ENCODE measurements at places on chromosomes 5 and 9.

DNA sequence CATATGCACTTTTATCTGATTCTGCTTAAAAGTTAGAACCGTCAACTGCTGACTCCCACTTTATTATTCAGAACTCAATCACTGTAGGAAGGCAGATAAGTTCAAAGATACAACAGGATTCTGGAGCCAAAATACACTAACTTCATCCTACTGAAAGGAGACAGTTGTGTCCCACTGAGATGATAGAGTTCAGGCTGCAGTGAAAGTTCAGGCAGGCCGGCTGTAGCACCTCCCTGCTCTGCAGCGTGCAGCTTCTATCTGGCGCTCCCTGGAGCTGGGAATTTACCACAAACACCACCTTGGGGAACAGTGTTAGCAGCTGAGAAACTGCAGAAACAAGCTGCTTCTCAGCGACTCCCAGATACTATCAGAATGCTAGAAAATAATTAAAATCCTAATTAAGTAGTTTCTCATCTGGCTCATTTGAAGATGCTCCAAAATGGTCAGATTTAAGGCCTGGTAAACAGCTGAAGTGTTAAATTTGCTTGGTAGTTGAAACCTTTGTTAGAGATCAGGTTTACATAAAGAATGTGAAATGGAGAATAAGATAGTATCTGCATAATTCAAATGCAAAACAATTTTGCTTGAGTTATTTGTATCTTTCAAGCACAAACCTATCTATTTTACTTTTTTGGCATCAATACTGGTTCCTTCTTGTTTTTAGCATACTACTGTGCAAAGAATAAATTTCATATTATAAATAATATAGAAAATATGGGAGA lies 52.3 kb upstream of the CNTLN start:
- no peak for DNase-seq

DNA sequence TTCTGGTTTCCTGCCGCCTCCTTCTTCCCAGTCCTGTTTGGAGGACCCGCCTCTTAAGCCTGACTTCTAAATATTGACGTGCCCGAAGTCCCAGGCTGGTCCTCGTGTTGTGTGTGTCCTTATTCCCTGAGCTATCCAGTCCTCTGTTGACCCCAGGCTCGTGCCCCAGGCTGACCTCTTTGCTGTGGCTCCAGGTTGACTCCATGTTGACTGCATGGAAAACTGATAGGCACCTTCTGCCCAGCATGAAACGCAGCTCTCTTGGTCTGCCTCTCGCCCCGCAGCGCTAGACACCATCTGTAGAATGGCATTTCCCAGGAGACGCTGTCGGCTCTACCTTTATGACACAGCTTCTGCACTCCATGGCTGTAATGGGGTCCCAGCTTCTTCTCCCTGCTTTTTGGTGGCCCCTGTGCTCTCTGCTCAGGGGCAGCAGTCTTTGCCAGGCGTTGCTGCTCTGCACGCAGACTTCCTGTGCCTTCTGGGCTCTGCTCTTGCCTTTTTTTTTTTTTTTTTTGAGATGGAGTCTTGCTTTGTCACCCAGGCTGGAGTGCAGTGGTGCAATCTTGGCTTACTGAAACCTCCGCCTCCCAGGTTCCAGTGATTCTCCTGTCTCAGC lies 28.4 kb downstream of the EHMT1 start:
- no peak for DNase-seq

DNA sequence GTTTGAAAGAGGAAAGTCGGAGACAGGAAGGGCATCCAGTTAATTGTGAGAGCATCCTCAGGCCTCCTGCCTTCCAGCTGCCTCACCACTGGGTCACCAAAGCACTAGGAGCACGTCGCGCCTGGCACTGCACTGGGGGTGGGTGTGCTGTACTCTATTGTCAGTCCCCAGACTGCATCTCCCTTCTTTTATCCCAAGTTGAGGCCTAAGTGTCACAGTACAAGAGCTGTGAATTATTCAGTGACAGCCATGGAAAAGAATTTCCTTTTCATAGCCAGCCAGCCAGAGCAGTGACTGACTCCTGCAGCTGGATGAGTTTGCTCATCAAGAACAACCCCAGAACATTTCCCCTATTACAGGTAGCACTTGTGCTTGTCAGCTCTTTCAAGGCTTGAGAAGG lies 16.3 kb downstream of the CLTA start:
- DNase-seq: no peak

DNA sequence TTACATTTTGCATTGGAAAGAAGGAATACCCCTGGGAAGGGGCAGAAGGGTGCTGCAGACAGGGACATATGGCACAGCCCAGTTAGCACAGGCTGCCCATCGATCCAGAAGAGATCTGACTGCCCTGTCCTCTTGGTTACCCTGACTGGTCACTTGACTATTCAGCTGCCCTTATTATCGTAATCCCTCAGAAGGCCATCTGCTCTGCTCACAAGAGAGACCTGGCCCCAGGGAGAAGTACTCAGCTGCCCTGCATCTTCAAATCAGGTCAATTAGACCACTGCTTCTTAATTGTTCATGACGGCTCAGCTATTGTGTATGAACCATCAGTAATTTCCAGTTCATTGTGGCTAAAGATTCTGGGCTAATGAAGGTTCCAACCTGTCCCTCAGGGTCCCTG lies 345.0 kb downstream of the TLE1 start:
- no peak for DNase-seq

DNA sequence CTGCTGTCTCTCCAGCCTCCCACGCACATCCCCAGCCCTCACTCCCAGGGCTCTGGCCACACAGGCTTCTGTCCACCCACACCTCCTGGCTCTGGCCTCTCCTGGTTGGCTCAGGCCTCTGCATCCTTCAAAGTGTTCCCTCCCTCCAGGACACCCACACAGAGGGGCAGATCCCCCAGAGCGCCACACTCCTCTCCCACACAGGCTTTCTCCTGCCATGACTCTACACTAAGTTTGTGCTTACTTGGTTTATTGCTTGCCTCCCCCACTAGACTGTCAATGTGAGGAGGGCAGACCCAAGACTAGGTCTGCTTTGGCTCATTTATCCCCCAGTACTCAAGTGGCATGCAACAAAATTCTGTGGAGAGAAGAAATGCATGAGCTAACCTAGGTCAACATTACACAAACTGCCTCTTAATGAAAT lies 67.0 kb upstream of the SPOCK1 start:
- DNase-seq: no peak

- no peak for DNase-seq
Observed at GRCh38 chr9:87606841-87607521, 109.3 kb downstream of the DAPK1 start.

DNA sequence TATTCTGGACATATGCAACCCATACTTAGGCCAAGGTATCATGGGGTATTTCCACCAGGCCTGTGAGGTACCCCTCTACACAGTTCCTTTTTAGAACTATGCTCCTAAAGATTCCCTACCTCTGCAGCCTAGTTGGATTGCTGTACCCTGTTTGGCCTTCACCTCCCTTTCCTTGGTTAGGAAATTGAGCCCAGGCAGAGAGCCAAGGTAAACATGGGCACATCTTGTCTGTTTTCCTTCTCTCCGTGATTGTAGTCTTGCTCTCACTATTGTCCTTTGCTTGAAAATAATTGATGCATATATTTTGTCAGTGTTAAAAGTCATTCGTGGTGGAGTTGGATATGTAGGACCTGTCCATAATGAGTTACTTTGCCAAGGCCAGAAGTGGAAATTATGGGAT lies 26.7 kb downstream of the BDP1 start:
- DNase-seq: no peak

DNA sequence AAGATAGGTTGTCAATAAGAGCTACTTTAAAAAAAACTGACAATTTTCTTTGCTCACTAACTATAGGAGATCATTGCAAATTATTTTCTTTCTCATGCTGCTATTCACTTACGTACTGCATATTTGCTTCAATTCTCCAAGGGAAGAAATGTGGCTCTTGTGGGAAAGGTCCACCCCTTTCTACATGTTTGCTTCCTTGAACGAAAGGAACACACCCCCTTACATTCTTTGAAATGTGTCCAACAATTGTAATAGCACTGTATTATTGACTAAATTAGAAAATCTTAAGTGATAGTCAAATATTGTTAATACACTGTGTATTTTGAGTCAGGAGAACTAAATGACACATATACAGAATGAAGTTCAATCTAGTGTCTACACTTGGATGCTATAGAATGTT lies 5.2 kb downstream of the MEF2C start:
- DNase-seq: no peak

DNA sequence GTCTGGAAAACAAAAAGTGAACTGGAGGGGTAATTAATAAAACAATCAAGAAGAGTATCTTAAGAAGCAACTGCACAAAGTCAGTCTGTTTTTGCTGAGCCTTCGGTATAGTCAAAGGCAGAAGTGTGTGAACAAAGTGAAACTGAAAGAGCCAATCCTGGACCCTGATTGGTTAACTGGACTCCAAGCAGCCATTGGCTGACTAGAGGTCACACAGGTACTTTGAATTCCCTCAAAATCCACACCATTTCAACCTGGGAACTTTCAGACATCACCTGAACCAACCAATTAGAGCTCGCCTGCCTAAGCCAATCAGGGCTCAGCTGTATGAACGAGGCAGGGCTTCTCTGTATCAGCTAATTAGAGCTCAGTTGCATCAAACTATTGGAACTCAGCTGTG lies 286.7 kb downstream of the TLE4 start:
- no peak for DNase-seq

GRCh38 chr5:150289551-150290390 lies at the start of gene CAMK2A:
Gene CAMK2A, minus strand, starts transcription at chr5:150289773. Its CDS starts 148 bp downstream, at chr5:150289625.
- DNase-seq: no peak

GRCh38 chr5:94689908-94690307 lies 71.4 kb downstream of the SLF1 start:
- no peak for DNase-seq

DNA sequence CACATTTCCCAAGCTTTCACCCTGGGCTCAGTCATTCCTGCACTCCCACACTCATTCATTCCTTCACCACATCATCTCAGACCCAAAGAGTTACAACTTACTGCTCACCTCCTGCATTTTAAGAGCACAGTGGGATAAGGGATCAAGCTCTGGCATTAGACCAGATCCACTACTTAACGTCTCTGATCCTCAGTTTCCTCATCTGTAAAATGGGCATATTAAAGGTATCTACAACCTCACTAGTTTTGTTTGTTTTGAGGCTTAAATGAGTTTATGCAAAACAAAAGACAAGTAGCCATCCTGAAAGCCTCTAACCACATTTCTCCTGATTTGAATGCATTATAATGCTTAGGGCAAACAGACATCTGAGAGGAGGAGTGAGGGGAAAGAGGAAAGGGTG lies 77.6 kb downstream of the KLHL3 start:
- DNase-seq: no peak

DNA sequence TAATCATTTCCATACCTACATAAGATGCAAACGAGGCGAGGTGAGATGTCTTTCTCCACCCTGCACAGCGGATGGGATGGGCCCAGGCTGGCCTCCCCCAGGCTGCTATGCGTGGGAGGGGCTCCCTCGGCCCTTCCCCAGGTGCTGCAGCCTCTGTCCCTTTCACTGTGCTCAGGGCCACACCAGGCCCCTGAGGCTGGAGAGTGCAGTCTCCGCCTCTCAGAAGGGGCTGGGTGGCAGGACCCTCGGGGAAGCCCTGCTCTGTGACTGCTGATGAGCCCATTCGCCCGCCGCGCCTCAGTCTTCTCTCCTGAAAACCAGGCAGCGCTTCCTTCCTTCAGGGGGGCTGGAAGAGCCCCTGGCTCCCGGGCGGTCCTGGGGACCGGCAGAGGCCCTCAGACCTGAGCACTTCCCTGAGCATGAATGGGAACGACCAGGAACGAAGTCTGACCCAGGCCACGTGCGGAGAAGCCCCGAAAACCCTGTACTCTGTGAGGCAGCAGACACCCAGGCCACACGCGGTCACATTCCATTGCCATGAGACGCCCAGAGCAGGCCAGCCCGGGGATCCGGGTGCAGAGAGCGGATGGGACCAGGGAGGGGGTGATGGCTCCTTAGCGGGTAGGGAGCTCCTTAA lies 21.9 kb upstream of the NOTCH1 start:
- DNase-seq: no peak

GRCh38 chr5:34511915-34512314 lies 144.2 kb upstream of the RAI14 start:
- DNase-seq: no peak

DNA sequence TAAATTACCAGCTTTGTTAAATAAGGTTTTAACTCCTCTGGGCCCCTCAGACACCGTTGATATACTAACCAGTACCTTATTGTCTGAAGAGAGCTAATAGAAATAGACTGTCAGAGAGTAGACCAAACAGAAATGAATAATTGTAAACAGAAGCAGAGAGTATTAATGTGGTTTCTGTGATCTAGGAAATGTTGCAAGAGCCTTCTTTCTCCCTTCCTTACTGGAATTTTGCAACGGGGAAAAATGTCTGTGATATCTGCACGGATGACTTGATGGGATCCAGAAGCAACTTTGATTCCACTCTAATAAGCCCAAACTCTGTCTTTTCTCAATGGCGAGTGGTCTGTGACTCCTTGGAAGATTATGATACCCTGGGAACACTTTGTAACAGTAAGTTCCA lies 5.1 kb downstream of the TYRP1 start:
- no peak for DNase-seq

DNA sequence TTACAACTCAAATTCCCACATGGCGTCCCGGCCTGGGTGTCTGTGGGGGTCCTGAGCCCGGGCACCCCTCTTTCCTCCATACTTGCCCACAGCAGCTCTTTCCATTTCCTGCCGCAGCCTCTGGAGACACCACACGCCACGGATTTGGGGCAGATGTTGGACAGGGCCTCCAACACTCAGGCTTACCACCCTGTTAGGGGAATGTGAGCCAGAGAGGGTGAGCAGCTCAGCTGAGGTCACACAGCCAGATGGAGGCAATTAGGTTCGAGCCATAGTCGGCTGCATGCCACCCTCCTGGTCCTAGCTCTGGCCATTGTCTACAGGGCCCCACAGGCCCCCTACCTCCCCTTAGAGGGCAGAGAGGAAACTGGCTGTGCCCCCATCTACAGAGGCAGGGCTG lies 75.6 kb upstream of the STXBP1 start:
- DNase-seq: no peak

DNA sequence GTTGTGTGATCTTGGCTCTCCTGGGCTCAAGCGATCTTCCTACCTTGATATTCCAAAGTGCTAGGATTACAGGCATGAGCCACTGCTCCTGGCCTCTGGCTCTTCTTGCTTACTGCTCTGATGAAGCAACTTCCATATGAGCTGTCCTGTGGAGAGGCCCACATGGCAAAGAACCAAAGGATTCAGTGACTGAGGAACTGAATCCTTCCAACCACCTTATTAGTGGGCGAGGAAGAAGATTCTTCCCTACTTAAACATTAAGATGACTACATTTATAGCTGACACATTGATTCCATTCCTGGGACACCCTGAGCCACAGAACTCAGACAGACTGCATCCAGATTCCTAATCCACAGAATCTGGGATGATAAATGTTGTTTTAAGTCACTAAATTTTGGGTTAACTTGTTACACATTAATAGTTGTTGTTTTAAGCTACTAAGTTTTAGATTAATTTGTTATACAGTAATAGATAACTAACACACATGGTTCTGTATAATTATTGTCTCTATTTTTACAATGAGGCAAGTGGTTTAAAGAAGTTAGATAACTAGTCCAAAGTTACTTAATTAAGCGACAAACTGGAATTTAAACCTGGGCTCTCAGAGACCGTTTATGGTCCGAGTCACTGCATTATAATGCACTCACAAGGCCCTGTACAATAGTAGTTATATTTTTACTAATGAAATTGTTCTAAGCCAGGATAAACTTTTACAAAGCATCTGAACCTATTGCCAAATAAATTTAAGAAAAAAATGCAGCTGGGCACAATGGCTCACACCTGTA lies 16.7 kb upstream of the SLCO4C1 start:
- DNase-seq: no peak

Measured in effector CD4-positive, alpha-beta T cell (primary cell).